Large intestine (tissue), 12 donors: ENCODE measurements at places on chromosomes 1 and 21. TPM values are rescaled to one million over a fixed set of nuclear protein-coding genes. Genes with fewer than 3 reads are reported as not detected.

GRCh38 chr1:73789965-73790364 lies 408.0 kb downstream of the LRRIQ3 start:
- no peak for DNase-seq

FAM78B gene
- 3.5 TPM for polyA plus RNA-seq

- DNase-seq = no peak
Observed at GRCh38 chr1:162859191-162859590, 1.8 kb downstream of the CCDC190 start.

GRCh38 chr1:219927298-219927955 lies 930 bp downstream of the SLC30A10 start:
- no peak for DNase-seq

DNA sequence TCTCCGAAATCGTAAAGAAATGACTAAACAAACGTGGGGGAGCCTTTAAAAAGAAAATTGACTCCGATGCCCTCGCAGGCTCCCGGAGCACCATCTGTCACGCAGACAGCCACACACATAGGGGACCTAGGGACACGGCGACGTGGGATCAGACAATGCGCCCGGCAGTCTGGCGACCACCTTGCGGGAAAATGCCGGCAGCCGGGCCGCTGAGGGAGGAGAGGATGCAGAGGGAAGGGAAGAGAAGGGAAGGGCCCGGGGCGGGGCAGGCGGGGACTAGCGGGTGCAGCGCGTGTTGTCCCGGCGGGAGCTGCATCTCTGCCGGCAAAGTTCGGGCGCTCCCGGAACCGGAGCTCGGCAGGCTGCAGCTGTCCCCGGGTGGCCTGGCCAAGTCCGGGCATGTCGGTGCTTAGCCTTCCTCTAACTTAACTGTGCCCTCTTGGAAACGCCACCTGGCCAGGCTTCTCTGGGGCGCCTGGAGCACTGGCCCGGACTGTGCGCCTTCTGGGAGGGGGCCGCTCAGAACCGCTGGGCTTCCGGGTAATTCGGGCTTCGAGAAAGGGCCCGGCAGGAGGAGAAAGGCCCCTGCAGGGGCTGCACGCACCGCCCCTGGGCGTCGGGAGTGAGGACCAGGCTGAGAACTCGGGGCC lies 1.8 kb downstream of the NHLH2 start:
- DNase-seq = peak; percentile 22

DNA sequence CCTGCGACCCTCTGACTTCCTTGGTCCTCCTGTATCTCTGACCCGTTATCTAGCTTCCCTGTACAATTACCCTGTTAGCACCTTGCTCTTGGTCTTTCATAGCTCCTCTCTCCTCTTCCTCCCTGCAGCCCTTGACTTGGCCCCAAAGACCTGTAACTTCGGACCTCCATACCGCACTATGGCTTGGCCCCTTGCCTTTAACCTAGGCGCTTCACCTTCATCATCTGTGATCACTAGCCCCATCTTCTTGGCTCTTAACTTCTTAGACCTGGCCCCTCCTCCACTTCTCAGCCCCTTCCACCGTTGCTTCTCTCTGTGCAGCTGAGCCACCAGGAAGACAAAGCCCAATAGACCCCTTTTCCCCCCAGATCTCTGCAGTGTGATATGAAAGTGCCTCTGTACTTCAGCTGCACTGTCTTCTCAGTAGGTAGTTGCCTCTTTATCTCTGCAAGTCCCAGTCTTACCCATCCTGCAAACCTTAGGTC lies 740 bp downstream of the ZNF691 start:
- DNase-seq = no peak

F3 gene
- polyA plus RNA-seq = 66.7 TPM

DNA sequence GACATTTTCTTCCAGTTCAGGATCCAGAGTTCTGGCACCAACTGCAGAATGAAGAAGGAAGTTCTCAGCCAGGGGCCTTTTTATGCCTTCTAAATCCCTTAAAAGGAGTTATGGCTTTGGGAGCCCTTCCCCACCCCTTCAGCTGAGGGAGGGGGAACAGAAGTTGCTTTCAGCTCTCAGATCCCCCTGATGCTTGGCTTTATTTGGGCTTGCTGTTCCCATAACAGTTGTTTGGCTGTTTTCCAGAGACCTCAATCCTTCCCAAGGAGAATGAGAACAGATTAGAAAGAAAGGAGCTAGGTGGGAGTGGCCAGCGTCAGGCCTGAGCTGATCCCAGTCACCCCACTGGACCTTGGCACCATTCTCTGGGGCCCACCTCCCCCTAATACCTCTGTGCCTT lies at the start of gene RPE65:
RPE65 (minus strand) TSS at position 54 of the 400 bp plus-strand sequence; CDS start at position 5, 49 bp downstream.
- DNase-seq = peak; percentile 16

GRCh38 chr1:61313906-61314422 lies 231.6 kb downstream of the NFIA start:
- DNase-seq = peak; percentile 14

- no peak for DNase-seq
Observed at GRCh38 chr1:185343306-185343705, 26.3 kb upstream of the IVNS1ABP start.

CRABP2 gene
- 16.7 TPM for polyA plus RNA-seq

DNA sequence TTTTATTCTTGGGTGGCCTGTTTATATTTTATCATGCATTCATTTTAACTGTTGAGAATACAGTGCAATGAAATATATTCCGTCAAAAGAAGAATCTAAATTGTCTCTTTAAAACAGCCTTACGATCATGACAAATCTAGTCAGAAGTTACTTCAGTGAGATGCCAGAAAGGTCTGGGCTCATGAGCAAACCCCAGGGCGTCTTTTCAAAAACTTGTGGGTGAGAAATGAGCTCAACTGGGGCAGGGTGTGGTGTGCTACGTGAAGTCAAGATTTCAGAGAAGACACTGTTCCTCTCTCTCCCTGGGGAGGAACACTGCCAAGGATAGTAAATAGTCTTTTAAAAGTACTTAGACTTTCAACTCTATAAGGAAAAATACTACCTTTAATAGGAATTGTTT lies 13.4 kb upstream of the UAP1 start:
- no peak for DNase-seq

DNA sequence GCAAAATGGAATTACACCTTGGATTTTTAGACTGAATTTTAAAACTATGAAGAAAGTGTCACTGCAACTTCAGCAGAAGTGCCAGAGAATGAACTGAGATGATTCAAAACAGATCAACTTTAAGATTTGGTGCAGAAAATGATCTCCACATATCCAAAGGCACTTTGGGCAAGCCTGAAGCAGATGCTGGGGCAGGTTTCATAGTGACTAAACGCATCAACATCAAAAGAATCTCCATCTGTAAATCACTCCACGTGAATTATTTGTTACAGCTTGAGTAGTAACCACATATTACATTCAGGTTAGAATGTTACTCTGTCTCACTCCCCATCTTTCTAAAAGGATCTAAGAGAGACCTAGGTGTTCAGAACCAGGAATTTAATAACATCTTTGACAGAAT lies 329.0 kb upstream of the ESRRG start:
- no peak for DNase-seq

GRCh38 chr1:192916021-192916420 lies 107.2 kb downstream of the RGS2 start:
- no peak for DNase-seq

GRCh38 chr1:246587606-246588005 lies 21.4 kb downstream of the CNST start:
- peak; percentile 61 for DNase-seq

DNA sequence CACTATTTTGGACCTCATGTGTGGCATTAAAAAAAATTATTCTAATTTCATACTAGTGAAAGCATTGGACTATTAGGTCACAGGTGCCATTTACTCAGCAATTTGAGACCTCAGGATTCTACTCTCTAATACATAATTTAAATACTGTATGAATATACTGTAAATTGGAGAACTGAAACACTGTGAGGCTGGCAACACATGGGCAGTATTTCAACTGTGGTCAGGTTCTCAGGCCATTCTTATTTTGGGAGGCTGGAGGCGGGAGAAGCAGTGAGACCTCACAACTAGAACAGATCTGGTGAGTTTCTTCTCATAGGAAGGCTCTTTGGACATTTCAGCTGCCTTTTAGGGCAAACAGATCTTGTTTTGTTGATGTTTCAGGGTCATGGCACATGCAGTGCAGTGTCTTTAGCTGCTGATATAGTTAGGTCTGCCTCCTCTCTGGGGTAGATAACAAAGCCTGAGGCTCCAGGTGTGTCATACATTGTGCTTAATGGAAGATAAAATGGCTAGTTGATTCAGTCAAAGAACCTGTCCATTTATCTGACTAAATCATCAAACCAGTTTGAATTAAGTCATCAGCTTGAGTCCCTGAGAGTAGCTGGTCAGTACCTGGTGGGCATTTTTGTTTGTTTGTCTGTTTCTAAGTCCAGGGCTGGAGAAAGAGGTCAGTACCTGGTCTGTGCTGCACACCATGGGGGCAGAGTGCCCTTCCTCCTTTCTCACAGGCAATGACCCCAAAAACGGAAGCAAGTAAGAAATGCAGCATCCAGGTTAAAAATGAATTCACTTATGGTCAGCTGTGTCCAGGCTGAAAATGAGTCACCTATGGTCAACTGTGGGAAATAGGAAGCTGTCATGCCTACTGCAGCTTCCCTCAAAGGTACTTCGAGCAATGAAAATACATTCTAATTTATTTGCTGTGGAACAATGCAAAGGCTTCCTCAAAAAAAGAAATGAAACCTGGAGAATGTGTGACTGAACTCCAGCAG lies 216.2 kb downstream of the SDCCAG8 start:
- DNase-seq = no peak

FTCD gene
- polyA plus RNA-seq = 61.8 TPM

GSTM5 gene
- 7.2 TPM for polyA plus RNA-seq

TMEM240 gene
- polyA plus RNA-seq = 3.9 TPM

DNA sequence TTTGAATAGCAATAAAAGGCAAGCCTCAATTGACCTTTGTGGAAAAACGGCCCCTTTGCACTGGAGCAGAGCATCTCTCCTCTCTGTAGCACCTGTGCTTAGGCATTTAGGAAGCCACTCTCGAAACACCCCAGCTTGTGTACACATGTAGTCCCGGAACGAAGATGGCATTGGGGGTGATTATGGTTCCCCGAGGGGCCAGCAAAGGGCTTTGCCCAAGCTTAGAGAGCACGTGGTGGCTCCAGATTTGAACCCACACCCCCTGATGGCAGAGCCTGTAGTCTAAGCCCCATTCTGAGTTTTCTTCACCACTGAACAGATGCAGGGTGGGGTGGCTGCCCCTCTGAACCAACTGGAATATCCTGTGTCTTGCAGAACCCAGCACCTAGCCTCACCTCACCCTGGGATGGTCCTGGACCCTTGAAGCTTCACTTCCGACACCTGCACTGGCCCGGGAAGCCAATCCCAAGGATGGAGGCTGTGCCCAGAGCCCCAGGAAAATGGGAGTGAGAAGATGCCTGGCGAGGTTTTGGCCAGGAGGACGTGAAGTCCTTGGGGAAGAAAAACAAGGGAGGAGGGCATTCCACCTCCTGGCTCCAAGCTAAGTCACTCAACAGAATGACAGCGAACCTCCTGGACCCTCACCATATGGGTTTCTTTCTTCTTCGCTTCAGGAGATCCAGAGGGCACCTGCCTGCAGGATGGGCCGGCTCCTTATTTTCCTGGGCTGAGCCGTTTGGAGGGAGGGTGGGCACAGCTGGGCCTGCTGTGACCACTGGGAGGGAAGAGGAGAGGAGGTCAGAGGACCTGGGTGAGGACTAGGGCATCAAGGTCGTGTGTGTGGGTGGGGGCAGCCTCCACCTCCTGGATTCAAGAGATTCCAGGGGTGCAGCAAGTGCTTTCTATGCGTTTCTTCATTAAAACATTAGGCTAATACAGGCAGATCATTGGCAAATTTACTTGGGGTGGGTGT lies 37.7 kb downstream of the IGFN1 start:
- DNase-seq = no peak

S100A2 gene
- polyA plus RNA-seq = 0.67 TPM

DNA sequence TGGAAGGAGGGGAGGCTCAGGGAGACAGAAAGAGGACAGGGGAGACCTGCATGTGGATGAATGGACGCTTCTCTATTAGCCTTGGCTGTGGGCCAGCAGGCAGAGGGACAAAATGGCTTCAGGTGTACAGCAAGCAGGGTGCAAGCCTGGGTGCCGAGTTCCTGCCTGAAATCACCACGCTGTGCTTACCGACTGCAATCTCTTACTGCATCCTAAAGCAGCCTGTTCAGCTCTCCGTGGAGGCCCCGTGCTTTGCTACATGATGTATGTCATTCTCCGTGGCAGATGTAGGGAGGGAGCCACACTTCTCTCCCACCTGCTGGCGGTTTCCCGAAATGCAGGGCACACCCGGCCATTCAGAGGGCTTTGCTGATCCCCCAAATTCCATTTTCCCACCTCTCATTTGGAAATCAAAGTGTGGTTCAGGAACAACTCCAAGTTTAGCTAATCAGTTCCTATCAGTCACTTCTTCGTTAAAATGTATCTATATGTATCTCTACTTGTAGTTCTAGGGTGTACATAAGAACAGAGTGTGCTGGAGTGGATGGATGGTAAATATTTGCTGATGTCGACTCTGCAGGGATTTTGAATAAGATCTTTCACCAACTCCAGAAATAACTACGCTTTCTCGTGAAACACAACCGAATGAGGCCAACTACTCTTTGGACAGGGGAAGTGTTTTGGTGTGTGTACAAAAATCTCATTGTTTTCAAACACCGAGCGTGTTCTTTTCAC lies 122.3 kb upstream of the BACE2 start:
- DNase-seq = no peak

- no peak for DNase-seq
Observed at GRCh38 chr1:168421399-168422004, 122.3 kb downstream of the XCL2 start.

BMP8B gene
- polyA plus RNA-seq = 8.1 TPM

- no peak for DNase-seq
Observed at GRCh38 chr1:207312604-207312920, 8.9 kb upstream of the CD55 start.

- peak; percentile 31 for DNase-seq
Observed at GRCh38 chr1:222739929-222740328, 2.9 kb downstream of the FAM177B start.

DNA sequence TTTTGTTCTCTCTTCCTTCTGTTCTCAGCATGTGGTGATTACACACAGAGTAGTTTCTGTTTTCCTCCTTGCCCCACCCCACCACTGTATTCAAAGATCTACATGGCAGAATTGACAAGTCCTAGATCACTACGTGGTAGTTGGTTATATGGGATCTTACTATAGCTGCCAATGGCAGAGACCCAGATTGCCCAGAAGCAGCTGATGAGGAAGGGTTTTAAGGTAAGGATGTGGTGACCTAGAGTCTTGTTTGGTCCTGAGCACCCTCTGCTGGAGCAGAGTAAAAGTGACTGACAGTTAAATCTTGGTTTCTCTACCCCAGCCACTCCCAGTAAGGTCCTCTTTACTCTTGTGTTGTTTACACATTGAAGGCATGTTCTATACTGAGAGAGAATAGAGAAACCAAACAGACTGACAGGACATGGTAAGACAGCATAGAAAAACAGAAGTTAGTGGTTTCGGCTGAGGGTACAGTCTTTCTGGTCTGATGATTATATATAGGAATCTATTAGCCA lies 22.8 kb upstream of the STRIP1 start:
- DNase-seq = peak; percentile 54

B3GALT2 gene
- 4.9 TPM for polyA plus RNA-seq

DNA sequence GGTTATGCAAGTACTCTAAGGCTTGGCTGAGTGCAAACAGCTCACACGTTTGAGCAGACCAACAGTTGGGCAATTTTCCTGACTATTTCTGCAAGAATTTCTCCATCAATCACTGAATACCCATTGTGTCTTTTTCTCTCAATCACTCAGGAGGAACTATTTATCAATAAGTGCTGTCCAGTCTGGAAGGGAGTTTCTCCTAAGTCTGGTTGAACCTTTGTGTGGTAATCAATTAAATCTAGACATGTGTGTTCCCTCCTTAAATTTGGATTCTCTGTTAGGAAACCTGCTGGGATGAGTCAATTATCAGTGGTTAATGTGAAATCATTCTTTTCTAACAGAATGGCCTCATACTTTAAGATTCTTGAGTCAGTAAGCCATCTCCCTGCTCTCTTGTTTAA lies 6.8 kb upstream of the AADACL3 start:
- DNase-seq = peak; percentile 75
